ENCODE measurements at places on chromosomes 7 and 10.

DNA sequence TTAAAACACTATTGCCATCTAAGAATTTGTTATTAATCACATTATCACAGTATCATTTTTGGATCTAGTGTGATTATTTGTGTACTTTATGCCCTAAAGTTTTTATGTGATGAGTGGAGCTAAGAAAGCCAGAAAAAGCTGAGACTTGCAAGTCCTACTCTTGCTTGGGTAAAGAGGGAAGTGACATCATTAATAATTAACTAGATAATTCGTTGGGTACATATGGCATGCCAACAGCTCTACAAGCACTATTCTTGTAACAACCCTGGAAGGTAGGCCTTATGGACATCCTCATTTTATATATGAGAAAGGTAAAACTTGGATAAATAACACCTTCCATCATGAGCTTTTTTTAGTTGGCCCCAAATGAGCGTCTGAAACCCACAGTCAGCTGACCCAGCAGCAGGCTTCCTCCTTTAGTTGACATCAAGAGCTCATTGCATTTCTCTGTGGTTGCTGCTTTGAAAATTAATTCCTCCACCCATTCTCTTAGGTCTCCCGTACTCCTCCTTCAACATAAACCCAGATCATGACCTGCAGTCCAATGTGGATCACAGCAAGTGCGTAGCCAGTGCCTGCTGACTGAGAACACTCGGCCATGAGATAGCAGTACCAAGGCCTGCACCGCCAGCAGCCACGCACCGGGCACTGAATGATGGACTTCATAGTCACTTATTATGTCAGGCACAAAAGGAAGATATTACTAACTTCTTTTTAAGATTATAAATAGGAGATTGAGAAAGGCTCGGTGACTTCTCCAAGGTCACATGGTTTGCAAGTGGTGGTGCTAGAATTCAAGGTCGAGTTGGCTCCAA, 292.0 kb upstream of the AOAH start:
- DNase-seq: no peak

GRCh38 chr10:49569031-49569631, 30.2 kb upstream of the ERCC6 start:
- DNase-seq: no peak

GRCh38 chr7:19305698-19306097, 160.5 kb upstream of the FERD3L start:
- no peak for DNase-seq

DNA sequence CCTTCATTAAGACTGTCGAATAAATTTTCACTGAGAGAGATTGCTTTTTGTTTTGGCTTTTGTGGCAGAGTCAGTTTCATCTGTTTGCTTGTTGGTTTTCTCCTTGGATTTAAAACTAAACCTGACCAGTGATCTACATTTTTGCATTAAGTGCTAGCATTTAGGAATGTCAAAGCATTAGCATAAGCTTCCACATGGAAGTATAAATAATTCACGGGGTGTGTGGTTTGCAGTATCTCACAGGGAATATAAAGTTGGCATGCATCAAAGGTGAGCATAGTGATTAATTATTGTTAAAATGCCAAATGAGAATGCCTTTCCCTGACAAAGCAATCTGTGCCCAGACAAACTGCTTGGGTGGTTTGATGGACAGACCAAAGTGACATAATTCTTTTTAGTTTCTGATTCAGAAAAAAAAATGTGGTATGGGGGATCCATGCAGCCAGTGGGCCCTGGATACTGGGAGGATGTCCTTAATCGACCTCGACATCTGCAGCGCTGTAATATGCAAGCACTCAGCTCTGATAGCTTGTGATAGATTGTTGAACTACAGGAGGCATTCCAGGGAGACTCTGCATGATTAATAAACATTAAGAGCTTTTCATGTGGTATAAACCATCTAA, 339.3 kb upstream of the POM121L12 start:
- DNase-seq: no peak

- DNase-seq: no peak
These were observed 184.5 kb upstream of the SHH start for GRCh38 chr7:155996718-155997280.

GRCh38 chr7:142548978-142549377, 200.3 kb upstream of the PRSS1 start:
- no peak for DNase-seq

DNA sequence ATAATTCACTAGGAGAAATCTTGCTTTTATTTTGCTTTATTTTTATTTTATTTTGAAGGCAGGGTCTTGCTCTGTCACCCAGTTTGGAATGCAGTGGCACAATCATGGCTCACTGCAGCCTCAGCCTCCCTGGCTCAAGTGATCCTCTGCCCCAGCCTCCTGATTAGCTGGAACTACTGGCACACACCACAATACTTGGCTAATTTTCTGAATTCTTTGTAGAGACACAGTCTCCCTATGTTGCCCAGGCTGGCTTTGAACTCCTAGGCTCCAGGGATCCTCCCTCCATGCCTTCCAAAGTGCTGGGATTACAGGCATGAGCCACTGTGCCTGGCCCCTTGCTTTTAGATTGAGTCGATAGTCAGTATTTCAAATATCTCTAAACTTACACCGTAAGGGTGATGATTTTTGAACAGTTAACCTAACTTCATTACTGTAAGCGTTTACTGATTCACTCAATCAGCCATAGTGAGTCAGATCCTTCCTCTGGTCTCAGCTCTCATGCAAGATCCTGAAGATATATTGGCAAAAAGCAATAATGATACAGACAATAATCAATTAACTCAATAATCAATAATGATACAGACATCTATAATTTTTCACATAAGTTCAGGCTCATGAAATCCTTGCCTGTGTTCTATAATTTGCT, 239.5 kb downstream of the KIAA1217 start:
- no peak for DNase-seq

GRCh38 chr7:121404348-121404747, 8.2 kb upstream of the FAM3C start:
- no peak for DNase-seq

DNA sequence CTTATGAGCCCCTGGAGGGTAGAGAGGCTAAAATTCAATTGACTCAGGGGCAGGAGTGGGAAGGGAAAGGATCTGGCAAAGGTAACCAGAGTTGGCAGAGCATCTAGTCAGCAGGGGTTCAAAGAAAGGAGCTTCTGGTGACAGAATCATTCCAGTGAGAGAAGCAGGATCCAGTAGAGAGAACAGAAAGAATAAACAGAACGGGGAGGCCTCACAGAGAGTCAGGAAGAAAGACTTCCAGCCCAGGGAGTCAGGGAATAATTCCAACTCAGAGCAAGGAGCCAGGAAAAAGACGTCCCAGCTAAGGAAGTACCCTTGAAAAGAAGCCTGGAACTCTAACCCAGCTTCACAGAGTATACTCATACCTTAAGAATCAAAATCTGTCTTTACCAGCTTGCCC, 66.6 kb upstream of the CPXM2 start:
- DNase-seq: no peak

GRCh38 chr10:63994371-63994770, 473.2 kb downstream of the REEP3 start:
- no peak for DNase-seq

DNA sequence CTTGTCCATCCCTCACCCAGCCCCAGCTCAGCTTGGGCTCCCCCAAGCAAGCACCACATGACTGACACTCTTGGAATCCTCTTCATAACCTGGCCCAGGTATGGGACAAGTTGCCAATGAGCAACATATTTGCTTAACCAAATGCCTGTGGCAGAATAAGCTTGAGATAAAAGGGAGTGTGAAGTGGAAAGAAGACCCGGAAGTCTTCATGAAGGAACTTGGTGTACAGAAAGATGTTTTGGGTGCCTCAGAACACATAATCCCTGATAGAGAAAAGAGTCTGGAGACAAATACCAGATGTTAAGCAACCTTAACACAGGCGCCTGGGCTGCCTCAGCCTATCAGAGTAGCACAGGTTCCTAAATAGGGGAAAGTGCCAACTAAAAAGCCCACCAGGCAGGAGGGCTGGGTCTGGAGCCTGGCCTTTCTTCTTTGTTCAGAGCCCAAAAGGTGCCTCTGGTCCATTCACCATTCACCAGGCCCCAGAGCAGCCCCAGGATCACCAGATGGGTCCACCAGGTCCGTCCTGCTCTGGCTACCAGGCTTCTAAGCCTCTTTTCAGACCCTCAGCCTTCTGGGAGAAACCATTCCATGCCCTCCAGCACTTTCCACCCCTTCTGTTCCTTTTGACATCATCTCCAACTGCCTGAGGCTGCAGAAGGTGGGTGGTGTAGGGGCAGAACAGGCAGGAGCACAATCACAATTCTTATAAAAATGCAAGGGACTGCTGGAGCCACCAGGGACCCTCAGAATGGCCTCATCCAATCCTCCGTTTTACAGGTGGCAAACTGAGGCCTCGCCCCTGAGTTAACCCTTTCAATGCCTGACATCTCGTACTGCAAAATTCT, 22.6 kb downstream of the KCNMA1 start:
- DNase-seq: no peak

GRCh38 chr10:108852211-108852610, 1071.1 kb downstream of the XPNPEP1 start:
- no peak for DNase-seq

DNA sequence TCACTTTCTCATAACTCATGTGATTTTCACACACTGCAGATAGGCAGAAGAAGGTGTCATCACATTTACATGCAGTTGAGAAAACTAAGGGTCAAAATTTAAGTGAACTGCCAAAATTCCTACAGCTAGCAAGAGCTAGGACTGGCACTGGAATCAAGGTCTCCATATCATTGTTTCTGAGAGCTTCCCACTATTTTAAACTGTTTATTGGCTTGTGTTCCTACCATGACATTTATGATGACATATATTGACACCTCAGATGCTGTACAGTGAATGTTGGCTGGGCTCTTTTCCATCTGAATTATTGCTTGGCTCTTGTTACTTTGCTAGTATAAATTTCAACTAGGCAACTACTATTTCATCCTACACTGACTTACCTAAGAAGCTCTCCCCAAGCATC, 2.0 kb downstream of the THSD7A start:
- no peak for DNase-seq

DNA sequence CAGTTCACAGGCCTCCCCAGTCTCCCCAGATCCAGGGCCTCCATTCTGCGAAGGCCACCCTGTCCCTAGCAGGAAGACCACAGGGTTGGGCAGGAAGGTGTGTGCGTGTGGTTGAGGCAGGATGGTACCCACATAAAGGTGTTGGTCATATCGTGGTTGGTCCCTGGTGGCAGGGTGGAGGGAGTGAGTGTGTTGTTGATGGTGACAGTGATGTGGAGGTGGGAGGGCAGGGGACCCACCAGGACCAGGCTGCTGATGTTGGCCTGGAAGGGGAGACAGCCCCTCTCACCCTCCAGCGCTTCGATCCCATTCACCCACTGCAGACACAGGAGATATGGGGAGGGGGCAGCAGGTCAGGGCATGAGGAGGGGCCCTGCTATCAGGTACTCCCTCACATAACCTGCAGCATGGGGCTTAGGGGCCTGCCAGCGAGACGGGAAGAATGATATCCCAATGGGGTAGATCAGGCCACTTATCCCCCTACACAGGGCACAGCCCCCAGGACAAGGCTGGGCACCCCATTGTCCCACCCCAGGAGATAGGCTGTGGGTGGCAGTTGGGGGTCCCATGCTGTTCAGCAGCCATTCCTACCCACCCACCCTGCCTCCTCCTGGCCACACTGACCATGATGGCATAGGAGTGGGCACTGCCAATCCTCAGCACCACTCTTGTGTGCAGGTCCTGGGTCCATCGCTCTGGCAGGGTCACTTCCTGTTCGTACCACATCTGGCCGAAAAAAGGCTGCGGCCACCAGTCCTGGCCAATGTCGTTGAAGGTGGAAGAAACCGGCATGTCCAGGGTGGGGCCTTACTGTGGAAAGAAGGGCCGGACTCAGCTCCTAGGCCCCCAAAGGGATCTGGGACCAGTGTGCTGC, 69.0 kb upstream of the ZNF479 start:
- DNase-seq: no peak

DNA sequence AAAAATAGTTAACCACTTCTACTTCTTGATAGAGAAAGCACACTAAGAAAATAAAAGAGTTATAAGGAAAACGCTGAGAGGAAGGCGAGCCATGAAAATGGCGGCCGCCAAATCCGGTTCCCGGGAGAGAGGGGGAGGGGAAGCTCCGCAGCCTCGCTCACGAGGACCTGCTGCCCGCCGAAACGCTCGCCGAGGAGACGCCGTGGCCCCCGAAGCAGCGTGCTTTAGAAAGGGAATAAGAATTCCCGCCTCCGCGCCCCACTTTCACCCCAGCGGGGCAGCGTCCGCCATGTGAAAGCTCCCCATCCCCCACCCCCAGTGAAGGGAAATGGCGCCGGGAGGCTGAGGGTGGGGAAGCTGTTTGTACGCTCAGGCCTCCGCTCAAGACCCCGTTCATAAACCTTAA, 505 bp downstream of the HNRNPA2B1 start:
- DNase-seq: peak; percentile 56

GRCh38 chr10:112248584-112249295, 34.5 kb upstream of the TECTB start:
- DNase-seq: no peak

GRCh38 chr7:23117841-23118240, 12.3 kb downstream of the KLHL7 start:
- peak; percentile 28 for DNase-seq

DNA sequence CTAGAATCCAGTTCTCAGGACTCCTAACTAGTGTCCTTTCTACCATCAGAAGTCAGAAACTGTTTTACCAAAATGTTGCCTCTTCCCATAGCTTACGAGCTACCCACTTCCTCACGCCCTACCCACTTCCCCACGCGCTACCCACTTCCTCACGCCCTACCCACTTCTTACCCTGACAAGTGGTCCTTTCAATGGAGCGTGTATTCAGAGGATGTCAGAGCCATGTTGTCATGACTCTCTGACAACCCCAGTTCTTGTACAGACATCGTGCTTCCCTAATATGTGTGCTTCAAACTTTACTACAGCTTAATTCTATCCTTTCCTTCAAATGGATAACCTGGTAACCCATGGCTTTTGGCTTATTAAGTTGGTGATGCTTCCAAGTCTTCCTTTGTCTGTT, 84.8 kb upstream of the PHF14 start:
- no peak for DNase-seq

- DNase-seq: no peak
These were observed 1.0 kb upstream of the NPFFR1 start for GRCh38 chr10:70284542-70285475.

- DNase-seq: no peak
These were observed 165.6 kb downstream of the HGF start for GRCh38 chr7:81604075-81604807.

DNA sequence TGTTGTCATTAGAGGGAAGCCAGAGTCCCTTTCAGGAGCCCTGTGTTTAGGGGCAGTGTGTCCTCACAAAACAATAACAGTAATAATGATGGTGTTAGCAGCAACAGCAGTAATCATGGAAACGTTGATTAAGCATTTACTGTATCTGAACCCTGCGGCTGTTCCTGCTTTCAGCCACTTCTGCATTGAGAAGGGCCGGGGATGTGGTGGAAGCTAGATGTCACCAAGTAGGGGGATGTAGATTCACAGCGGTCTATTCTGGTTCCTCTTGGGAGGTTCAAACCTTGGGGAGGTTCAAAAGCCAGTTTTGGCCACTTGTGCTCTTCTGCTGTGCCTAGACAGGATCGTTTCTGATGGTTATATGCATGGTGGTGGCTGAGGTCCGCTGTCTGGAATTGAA, 44.8 kb downstream of the PRPF18 start:
- DNase-seq: no peak

DNA sequence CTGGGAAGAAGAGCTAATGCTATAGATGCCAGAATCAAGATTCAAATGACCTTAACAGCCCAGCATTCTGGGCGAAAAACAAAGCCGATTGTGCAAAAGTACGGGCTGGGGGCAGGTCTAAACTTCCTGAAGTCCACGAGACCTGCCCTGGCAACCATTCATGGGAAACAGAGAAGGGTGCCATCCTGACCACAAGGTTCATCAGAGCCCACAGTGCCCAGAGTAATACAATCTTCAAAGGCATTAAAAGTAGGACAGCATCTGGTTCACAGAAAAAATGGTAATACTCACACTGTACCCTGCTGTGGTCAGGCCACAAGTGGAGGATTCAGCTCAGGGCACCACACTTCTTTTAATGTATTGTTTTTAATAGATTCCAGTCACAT, 36.1 kb downstream of the SORBS1 start:
- no peak for DNase-seq
